ENCODE measurements at places on chromosomes 13 and 19. TPM values are rescaled to one million over a fixed set of nuclear protein-coding genes. Genes with fewer than 3 reads are reported as not detected.

GRCh38 chr19:1252221-1252820 is 3.9 kb downstream of the MIDN start:
- DNase-seq = peak; percentile 93

DNA sequence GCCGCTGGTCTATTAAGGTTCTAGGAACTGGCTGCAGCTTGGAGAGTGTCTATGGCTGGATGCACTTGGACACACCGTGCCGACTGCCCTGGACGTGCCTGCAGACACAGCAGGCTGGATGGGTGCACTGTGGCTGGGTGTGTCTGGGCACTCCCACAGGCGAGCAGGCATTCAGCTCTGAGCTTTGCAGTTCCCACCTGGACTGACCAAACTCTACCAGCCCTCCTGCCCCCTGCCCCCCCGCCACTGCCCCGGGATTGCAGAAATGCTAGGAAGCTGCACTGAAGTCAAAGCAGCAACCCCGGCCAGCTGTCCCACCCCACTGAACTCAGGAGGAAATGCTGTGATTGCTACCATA is 7.0 kb upstream of the LRP3 start:
- DNase-seq = no peak

GRCh38 chr13:111938741-111939665 is 127.9 kb upstream of the SOX1 start:
- DNase-seq = no peak

The GGN gene
- 0.76 TPM for total RNA-seq

- DNase-seq = no peak
Measured at GRCh38 chr19:16139752-16140151, 3.7 kb upstream of the HSH2D start.

GRCh38 chr13:75437582-75438318 is 44.2 kb downstream of the TBC1D4 start:
- DNase-seq = no peak

The OR10H1 gene
- total RNA-seq = not detected

The LAIR2 gene
- total RNA-seq = not detected

The PRR19 gene
- 1.4 TPM for total RNA-seq

- no peak for DNase-seq
Measured at GRCh38 chr13:78192716-78193115, 274.1 kb upstream of the EDNRB start.

- DNase-seq = no peak
Measured at GRCh38 chr13:24459234-24459633, 53.3 kb downstream of the PARP4 start.

DNA sequence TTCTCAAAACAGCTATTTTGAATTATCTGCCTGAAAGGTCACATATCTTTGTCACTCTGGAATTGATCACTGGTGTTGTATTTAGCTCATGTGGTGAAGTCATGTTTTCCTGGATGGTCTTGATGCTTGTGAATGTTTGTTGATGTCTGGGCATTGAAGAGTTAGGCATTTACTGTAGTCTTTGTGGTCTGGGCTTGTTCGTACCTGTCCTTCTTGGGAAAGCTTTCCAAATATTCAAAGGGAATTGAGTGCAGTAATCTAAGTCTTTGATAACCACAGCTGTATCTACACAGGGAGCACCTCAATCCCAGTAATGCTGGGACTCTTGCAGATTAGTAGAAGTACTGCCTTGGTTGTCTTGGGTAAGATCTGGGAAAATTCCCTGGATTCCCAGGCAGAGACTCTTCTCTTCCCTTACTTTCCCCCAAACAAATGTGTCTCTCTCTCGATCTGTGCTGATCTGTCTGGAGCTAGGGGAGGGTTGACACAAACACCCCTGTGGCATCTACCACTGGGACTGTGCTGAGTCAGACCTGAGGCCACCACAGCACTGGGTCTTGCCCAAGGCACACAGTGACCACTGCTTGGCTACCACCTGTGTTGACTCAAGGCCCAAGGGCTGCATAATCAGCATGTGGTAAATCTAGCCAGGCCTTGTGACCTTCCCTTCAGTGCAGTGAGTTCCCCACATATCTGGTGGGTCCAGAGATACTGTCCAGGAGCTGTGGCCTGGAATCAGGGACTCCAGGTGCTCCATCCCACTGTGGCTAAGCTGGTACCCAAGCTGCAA is 5.5 kb upstream of the CYP4F3 start:
- DNase-seq = peak; percentile 47

GRCh38 chr19:17259118-17259780 is 5.3 kb downstream of the USHBP1 start:
- DNase-seq = no peak

- DNase-seq = peak; percentile 37
Measured at GRCh38 chr19:51144482-51145045, 2.5 kb downstream of the SIGLEC7 start.

DNA sequence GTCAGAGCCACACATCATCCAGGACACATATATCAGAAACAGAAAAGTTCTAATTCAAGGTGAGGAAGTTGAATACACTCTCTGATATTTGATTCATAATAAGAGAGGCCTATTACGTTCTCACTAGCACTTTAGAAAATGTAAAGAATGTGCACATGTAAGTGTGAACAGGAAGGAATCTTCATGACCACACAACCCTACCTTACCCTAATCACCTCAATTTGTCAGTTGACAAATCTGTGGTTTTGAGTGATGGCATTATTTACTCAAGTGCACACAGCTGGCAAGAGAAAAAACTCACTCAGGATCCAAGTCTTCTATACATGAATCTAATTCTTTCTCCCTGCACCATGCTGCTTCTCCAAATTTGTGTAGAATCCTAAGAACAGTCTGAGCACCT is 445.8 kb downstream of the SUCLA2 start:
- no peak for DNase-seq

GRCh38 chr13:32432856-32433255 is 4.9 kb upstream of the N4BP2L1 start:
- DNase-seq = no peak

GRCh38 chr13:109541081-109541480 is 245.3 kb downstream of the IRS2 start:
- DNase-seq = no peak

DNA sequence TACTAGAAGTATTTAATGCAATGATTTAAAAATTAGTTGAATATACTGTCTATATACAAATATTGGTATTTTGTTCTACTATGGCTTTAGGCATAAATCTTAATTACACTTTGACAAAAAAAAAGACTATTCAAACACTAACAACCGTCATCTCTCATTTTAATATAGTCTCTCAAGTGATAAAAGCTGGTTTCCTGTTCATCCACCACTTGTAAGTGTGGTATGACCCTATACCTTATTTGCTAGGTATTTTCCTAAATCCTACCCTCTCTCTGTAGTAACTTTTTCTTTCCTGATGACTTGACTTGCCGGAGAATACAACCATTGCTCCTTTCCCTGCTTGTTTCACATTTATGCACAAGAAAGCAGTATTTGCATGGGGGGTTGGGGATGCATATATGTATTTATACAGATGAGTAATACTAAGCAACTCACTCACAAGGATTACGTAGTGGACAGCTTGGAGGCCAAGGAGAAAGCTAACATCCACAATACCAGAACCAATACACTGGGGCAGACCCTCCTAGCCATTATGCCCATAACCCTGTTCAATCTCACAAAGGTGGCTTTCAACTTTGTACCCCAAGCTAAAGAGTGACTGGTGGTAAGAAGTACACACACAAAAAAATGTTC is 12.7 kb upstream of the EFNB2 start:
- no peak for DNase-seq

Data from upper lobe of left lung (tissue), 6 donors.